ENCODE measurements at places on chromosomes 16 and 17. TPM values are rescaled to one million over a fixed set of nuclear protein-coding genes. Genes with fewer than 3 reads are reported as not detected.
A peak's percentile ranks its signal among the peaks of the same experiment; 100 is the strongest.

MMD gene
- total RNA-seq, result 43.9 TPM

HBA1 gene
- total RNA-seq, result 906 TPM

SOX8 gene
- 4.1 TPM for total RNA-seq

STAT5B gene
- 93.4 TPM for total RNA-seq

NPIPB2 gene
- total RNA-seq, result 5.4 TPM

CAPNS2 gene
- not detected for total RNA-seq

KRTAP4-1 gene
- not detected for total RNA-seq

TNFSF13 gene
- total RNA-seq, result 19.4 TPM

DNA sequence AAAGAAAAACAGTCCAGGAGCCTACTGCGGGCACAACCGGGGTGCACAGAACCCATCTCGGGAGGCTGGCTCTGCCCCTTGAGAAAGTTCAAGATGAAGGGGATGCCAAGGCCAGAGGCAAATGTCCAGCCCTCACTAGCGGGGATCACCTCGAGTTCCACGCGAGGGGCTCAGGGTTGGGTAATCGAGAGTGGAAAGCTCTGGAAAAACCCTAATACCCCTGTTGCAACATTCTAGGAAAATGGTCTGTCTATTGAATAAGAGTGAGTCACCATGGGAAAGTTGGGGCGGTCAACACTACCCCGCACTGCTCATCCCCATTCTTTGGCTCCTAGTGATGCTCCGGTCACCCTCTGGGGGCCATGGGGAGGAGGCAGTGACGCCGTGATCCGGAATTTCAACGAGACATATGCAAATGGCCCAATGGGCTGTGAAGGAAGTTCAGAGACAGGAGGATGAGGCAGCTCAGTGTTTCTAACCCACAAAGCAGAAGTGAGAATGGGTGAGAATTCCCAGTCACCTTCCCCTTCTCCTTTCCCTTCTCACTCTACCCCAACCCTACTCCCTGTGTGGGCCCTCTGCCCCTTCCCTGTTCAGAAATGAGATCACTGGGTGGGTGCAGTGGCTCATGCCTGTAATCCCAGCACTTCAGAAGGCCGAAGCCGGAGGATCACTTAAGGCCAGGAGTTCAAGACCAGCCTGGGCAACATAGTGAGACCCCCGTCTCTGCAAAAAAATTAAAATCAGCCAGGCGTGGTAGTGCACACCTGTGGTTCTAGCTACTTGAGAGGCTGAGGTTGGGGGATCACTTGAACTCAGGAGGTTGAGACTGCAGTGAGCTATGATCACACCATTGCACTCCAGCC lies 22.4 kb downstream of the SOCS3 start:
- no peak for DNase-seq

DNA sequence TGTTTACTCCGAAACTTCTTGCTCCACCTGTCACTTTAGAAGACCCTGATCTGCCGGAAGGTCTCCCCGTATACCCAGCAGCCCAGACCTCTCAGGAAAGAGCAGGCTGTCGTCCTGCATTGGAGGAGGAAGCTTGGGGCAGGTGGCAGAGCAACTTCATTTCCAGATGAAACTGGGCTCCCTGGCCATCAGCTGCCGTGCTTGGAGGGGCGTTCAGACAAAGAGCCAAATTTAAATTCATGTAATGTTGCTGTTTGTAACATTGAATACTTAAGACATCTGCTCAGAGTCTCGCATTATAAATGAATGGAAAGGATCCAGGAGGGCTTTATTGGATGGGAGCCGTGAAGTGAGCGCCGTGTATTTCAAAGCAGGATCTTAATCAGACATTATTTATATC lies 628.5 kb downstream of the MAF start:
- no peak for DNase-seq

- no peak for DNase-seq
Measured at GRCh38 chr17:43759836-43760235, 1.2 kb upstream of the SOST start.

DNA sequence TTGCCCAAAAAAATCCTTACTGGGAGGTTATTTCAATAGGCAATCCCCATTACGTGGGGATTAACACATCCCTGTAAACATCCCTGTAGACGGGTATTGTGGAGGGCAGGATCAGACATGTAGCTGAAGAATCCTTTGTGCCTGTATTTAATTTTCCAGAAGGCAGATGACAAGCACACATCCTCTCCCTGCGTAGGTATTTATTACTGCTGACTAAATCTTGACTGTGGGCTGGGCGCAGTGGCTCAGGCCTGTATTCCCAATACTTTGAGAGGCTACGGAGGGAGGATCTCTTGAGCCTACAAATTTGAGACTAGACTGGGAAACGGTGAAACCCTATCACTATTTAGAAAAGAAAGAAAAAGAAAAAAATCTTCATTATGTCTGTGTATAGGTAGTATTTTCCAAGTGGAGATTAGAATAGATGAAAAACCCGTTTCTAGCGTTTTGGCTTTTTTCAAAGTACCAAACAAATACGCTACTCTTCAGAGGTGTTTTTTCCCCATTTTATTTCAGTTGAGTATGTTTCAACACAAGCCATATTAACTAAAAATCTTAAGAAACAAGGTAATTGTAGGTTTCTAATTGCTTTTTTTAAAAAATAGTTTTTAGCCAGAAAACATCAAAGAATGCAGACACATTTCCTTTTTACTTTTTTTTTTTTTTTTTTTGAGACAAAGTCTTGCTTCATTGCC lies 1.5 kb upstream of the MARF1 start:
- DNase-seq, result no peak

GRCh38 chr16:11994143-11995119 lies 17.9 kb downstream of the SNX29 start:
- no peak for DNase-seq

GRCh38 chr17:57861000-57861789 lies 11.4 kb upstream of the MRPS23 start:
- peak; percentile 94 for DNase-seq

DNA sequence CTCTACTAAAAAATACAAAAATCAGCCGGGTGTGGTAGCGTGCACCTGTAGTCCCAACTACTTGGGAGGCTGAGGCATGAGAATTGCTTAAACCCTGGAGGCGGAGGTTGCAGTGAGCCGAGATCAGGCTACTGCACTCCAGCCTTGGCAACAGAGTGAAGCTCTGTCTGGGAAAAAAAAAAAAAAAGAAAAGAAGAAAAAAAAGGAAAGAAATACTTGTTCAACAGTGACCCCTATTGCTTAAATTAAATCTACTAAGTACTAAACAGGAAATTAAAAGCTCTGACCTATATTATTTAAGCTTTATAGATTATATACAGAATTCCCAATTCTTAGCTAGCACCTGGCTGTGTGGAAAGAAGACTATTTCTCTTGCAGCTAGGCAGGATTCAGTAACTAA lies 48.9 kb downstream of the FBXL20 start:
- no peak for DNase-seq

GRCh38 chr16:79508294-79508693 lies 92.2 kb downstream of the MAF start:
- no peak for DNase-seq

DNA sequence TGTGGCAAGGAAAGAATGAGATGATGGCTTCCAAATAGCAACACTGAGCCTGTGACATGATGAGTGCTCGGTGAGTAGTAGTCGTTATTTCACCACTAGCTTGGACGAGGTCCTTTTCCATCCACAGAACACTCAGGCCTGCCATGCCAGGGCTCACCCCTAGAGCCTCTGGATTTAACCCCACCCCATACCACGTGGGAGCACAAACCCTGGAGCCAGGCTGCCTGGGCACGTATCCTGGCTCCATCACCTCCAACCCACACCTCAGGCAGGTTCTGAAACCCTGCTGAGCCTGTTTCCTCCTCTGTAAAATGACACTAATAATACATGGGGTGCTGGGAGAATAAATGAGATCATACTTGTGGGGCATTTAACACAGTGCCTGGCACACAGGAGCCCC lies 192.4 kb downstream of the KATNIP start:
- DNase-seq, result no peak

DNA sequence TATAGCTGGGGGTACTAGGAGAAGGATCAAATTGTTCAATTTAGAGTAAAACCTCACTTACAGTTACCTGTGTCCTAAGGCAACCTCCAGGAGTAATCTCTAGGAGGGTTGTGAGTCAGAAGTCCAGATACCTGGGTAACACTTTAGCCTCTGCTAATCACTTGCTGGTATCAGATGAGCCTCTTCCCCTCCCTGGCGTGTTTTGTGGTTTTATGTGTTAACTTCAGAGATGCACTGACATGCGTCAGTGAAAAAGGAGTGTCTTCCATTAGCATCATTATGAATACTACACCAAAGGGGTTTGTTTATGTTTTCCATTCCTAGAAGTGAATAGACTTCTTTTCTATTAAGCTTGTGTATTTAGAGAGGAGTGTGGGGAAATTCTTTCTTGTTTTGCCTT lies 208.2 kb downstream of the FTO start:
- DNase-seq, result no peak

GRCh38 chr17:29640981-29641642 lies 18.4 kb upstream of the CORO6 start:
- DNase-seq, result no peak

DNA sequence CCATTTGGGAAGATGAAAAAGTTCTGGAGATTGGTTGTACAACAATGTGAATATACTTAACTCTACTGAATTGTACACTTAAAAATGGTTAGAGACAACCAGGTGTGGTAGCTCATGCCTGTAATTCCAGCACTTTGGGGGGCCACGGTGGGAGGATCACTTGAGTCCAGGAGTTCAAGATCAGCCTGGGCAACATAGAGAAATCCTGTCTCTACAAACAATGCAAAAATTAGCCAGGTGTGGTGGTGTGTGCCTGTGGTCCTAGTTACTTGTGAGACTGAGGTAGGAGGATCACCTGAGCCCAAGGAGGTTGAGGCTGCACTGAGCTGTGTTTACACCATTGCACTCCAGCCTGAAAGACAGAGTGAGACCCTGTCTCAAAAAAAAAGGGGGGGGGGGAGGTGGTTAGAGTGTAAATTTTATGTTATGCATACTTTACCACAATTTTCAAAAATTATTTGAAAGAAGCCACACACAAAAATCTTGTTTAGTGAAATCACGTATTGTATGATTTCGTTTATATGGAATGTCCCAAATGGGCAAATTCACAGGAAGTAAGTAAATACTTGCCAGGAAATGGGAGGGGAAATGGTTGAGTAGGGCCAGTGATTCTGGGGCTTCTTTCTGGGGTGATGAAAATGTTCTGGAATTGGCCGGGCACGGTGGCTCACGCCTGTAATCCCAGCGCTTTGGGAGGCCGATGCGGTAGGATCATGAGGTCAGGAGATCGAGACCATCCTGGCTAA lies 37.1 kb upstream of the AMZ2 start:
- DNase-seq, result peak; percentile 57

- no peak for DNase-seq
Measured at GRCh38 chr16:23362460-23363317, 60.6 kb downstream of the SCNN1B start.

GRCh38 chr16:62738666-62739460 lies 702.6 kb upstream of the CDH8 start:
- DNase-seq, result no peak

DNA sequence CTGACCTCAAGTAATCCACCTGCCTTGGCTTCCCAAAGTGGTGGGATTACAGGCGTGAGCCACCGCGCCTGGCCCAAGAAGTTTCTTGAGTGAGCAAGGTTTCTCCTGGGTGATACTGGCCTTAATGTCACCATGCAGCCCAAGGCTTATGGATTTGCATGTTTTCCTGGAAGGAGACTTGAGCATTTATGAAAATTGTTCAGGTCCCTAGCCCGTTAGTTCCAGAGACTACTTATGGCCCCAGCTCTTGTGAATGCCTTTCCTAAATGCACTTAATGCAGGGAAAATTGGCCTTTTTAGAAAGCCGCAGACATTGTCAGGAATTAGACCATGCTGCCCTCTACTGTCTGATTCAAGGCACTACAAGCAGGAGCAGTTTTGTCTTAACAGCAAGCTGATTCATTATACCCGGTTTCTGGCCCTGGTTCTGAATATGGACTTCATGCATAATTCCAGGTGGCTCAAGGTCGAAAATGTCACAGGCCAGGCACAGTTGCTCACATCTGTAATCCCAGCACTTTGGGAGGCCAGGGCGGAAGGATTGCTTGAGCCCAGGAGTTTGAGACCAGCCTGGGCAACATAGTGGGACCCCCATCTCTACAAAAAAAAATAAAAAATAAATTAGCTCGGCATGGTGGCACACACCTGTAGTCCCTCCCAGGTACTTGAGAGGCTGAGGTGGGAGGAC lies 91.3 kb downstream of the SNX29 start:
- no peak for DNase-seq

DNA sequence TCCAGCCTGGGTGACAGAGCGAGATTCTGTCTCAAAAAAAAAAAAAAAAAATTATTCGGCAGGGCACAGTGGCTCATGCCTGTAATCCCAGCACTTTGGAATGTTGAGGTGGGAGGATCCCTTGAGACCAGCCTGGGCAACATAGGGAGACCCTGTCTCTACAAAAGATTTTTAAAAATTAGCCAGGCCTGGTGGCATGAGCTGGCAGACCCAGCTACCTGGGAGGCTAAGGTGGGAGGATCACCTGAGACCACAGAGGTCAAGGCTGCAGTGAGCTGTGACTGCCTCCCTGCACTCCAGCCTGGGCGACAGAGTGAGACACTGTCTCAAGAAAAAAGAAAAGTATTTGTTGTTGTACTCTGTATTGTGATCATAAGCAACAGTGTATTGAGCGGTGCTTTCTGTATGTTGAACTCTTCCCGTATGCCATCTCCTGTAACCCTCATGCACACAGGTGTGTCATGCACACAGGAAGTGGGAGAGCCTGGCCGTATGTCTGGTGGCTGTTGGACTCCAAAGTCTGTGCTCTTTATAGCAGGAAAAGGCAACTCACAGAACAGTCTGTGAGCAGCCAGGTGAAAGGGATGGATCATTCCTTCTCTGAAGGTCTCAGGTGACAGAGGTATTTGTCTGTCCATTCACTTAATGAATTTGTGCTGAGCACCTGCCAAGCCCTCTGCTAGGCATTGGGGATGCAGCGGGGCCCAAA lies 17.1 kb downstream of the CDH1 start:
- no peak for DNase-seq

DNA sequence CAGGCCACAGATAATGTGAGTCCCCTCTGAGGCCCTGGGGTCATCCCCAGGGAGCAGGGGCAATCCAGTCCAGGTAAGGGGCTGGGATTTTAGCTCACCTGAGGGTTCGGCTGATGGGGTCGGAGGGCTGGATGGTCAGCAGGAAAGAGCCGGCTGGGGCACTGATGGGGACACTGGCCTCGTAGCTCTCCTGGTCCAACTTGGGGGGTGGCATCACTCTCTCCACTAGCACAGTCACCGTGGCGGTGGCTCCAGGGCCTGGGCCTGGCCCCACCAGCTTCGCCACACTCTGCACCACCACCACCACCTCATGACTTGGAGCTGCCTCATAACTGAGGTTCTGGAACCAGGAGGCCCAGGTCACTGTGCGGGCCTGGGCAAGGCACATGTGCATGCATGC lies 6.9 kb downstream of the CDH16 start:
- no peak for DNase-seq

Data from esophagus muscularis mucosa (tissue), 4 donors.